AG08395 (cell line): ENCODE measurements at places on chromosomes 2 and 18.

DNA sequence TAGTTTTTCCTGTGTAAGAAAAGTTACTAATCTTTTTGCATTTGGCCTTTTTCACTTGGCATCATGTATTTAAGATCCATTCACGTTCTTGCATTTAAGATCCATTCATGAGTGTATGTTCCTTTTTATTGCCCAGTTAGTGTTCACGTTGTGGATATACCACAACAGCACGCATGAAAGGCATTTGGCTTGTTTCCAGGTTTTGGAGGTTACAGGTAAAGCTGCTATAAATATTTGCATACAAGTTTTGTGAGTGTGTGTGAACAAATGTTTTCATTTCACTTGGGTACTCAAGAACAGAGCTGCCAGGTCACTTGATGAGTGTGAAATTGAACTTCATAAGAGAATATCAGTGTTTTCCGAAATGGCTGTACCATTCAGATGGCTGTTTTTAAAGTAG, 121.2 kb downstream of the CCBE1 start:
- no peak for DNase-seq

DNA sequence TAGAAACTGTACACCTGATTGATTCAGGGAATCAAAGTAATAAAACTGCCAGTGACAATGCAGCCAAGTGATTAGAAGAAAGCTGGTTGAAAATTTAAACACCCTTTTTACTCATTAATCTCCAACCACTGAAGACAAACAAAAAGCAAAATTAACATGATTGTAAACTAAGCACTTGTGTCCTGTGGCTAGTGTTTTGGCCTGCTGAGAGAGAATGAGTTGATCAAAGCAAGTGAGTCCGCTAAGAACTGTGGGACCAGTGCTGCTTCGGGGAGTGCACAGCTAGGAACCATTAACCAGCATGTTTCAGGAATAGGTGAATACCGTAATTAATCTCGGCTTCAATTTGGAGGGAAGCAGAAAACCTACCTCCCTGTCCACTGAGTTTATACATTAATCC, 13.6 kb upstream of the PAPOLG start:
- DNase-seq = no peak

- no peak for DNase-seq
Observed at GRCh38 chr2:104420420-104420819, 433.5 kb upstream of the POU3F3 start.

DNA sequence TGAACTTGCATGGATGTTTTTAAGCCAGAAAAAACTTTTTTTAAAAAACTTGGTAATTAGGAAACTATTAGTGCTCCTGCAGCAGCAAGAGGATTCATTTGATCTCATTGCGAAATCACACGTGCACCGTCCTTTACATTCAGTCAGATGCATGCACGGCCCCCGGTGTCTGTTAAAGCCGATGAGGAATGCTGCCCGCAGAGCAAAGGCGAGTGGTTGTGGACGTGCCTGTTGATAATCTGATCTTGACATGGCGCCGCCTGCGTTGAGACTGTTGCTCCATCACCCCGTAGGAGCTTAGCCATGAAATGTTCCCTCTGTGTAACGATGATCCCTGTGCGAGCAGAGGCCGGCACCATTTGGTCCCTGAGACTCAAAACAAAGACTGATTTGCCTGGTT, 300.0 kb downstream of the GBX2 start:
- no peak for DNase-seq

DNA sequence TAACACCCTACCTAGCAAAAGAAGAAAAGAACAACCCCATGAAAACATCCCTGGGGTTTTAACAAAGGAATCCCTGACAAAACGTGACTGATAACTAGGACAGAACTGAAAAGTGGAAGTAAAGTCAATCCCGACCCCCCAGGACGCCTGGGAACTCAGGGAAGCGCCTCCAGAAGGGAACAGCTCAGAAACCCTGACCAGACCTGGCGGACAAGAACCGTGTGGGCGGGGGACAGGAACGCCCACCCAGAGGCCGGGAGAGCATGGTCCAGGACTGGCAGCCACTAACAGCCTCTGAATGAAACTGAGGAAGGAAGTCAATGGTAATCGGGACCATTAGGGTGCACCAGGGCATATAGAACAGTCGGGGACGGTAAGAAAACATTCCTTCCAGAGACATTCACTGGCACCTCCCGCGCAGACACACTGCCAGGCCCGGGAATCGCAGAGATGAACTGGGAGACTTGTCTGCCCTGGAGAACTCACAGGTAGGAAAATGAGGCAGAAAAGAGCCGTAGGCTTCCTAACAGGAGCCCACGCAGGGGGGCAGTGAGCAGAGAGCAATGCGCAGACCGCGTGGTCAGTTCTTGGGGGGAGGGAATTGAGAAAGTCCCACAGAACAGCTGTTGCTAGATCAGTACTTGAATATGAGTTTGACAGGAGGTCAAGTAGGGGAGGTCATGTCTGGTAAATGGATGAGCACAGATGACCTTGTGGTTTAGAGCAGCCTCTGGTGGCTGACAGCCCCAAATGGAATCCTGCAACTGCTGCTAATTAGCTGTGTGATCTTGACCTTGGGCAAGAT, 1.3 kb upstream of the TBC1D8 start:
- DNase-seq = peak; percentile 70

- no peak for DNase-seq
Observed at GRCh38 chr2:80517316-80517715, 212.8 kb upstream of the LRRTM1 start.

DNA sequence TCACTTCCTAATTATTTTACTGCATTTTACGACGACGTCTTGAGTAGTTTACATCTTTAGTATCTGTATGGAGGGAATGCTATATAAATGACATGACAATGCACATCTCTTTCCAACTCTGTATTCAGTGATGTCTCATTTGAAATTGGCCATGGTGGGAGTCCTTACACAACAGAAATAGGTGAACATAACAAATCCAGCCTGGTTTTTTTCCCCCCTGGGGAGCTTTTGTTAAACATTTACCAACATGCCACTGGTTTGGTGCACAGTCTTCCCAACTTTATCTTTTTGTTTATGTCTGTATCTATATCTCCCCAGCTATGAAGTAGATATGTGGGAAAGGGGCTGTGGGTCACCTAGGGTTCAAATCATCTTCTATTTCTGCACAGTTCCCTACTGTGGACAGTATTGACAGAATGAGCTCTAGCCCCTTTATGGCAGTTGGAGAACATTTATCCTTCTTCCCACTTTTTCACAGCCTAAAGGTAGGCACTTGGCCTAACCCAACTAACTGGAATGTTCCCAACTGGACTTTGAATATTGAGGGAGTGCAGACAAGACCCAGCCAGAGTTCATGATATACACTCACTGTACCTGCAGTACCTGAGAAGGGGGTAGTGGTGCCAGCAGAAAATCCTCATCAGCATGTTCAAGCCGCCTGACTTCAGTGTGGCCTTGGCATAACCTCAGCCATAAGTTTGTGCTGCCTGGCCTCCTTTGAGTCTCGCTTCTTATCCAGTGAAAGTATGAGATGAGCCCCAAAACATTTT, 5.7 kb upstream of the RTKN start:
- no peak for DNase-seq

GRCh38 chr2:188318161-188318749, 26.6 kb downstream of the GULP1 start:
- DNase-seq = no peak

GRCh38 chr2:149064365-149064841, 25.9 kb downstream of the LYPD6B start:
- no peak for DNase-seq
